ENCODE measurements at places on chromosomes 4 and X.

DNA sequence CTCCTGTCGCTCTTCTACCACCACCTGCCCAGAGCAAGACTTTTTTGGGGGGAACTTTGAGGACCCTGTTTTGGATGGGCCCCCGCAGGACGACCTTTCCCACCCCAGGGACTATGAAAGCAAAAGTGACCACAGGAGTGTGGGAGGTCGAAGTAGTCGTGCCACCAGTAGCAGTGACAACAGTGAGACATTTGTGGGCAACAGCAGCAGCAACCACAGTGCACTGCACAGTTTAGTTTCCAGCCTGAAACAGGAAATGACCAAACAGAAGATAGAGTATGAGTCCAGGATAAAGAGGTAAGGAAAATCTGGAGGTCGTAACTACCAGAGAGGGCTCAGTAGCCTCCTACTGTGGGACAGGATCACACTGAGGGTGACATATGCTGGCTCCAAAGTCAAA lies 364.5 kb downstream of the MAPK10 start:
- H3K4me1 ChIP-seq = no peaks in the 10 kb centered on the region
- no peak overlapping the region for H3K27ac ChIP-seq
- no peak for DNase-seq
- no peaks in the 10 kb centered on the region for H3K36me3 ChIP-seq

GRCh38 chrX:96776966-96777365 lies 92.3 kb downstream of the DIAPH2 start:
- H3K27me3 ChIP-seq = no peaks in the 10 kb centered on the region
- H3K36me3 ChIP-seq = no peaks in the 10 kb centered on the region
- no peak overlapping the region for H3K27ac ChIP-seq
- H3K4me3 ChIP-seq = no peak overlapping the region
- no peaks in the 10 kb centered on the region for H3K4me1 ChIP-seq

DNA sequence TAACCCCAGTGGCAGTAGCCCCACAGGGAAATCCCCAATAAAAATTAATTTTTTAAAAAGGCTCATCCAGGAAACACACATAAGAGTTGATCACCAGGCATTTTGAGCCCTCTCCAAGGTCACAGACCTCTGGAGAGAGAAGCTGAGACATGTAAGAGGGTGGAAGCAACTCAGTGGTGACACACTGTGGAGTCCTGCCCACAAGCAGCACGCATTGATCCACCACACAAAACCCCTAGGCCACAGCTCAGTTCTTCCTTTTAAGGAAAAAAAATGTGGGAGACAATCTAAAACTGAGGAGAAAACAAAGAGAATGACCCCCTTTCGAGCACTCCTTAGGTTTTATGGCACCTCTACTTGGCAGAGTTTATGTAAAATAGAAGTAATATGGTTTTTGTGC lies 71.7 kb upstream of the S100G start:
- H3K4me1 ChIP-seq = no peaks in the 10 kb centered on the region
- H3K27me3 ChIP-seq = no peaks in the 10 kb centered on the region
- DNase-seq = no peak
- H3K36me3 ChIP-seq = no peaks in the 10 kb centered on the region

DNA sequence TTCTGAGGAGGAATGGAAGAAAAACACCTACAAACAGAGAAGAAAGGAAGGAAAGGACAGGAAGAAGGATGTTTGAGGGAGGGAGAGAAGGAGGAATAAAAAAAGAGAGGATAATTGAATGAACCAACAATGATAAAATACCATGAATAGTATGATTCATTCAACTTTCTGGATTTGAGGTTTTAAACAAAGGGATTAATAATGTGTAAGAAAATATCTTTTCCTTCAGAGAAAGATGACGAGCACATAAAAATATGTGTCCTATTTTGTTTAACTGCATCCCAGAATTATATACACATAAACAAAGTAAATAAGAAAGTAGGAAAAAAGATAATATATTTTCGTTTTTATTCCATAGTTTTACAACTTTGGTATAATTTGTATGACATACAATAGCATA lies 1380.4 kb downstream of the STIM2 start:
- H3K4me3 ChIP-seq = no peak overlapping the region
- DNase-seq = no peak
- H3K36me3 ChIP-seq = no peaks in the 10 kb centered on the region
- H3K4me1 ChIP-seq = no peaks in the 10 kb centered on the region

GRCh38 chrX:118652717-118653116 lies 74.7 kb upstream of the IL13RA1 start:
- H3K4me3 ChIP-seq = no peak overlapping the region
- H3K27ac ChIP-seq = no peak overlapping the region
- no peak for DNase-seq
- peaks cover 13% of the 10 kb centered on the region for H3K27me3 ChIP-seq
- H3K36me3 ChIP-seq = no peaks in the 10 kb centered on the region

DNA sequence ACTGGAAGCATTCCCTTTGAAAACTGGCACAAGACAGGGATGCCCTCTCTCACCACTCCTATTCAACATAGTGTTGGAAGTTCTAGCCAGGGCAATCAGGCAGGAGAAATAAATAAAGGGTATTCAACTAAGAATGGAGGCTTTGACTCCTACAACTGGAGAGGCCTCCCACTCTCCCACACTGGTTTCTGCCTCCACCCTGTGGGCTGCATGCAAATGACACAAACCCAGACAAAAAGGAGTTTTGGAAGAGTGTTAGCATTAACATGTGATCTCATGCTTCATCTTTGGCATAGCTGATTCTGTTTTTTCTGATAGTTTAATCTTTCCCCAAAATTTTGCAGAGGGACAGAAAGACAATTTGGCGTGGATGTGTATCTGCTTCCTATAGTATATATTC lies 80.8 kb upstream of the IQCM start:
- H3K36me3 ChIP-seq = no peaks in the 10 kb centered on the region
- no peaks in the 10 kb centered on the region for H3K4me1 ChIP-seq
- H3K4me3 ChIP-seq = no peak overlapping the region

DNA sequence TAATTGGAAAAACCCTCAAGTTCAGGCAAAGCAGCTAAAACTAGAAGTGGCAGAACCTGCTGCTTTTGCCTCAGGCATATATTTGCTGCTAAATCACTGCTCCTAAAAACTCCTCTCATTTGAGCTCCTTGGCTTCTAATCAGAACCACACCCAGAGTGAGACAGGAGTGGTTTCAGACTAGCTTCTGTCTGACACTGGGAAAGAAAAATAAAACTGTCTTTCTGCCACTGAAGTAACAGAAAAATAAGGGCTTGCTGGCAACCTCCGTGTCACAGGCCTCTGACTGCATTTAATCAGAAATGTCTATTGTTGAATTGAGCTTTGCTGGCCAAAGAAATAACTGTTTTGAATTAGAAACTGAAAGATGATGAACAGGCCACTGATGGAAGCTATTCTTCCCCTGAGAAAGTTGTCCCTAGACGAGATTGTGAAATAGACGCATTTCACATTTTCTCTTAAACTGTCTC lies 52.1 kb upstream of the RAP2C start:
- DNase-seq = no peak
- H3K27ac ChIP-seq = peak overlapping the region; percentile 51
- no peaks in the 10 kb centered on the region for H3K36me3 ChIP-seq
- no peak overlapping the region for H3K4me3 ChIP-seq
- H3K27me3 ChIP-seq = peaks cover 10% of the 10 kb centered on the region

DNA sequence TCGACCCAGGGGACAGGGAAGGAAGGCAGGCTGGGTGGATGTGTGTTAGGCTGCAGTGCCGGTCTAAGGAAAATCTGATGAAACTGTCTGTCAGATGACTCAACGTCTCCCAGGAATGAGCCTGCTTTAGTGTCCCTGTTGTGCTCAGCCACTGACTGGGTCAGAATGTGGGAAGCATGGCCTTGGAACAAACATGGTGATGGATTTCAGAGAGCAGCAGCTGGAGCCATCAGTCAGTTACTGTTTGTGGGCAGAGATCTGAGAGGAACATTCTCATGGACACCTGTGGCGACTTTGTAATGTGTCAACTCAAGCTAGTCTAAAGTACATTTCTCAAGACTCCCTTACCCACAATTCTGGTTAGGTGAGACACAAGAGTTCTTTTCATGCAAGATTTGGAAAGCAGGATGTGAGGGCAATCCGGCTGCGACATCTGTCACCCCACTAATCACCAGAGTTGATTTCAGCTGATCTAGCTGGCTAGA lies 63.2 kb downstream of the ANAPC10 start:
- H3K36me3 ChIP-seq = no peaks in the 10 kb centered on the region
- no peak overlapping the region for H3K4me3 ChIP-seq
- no peak for DNase-seq
- H3K27ac ChIP-seq = no peak overlapping the region
- no peaks in the 10 kb centered on the region for H3K27me3 ChIP-seq

- H3K27me3 ChIP-seq = no peaks in the 10 kb centered on the region
- no peak for DNase-seq
- no peaks in the 10 kb centered on the region for H3K4me1 ChIP-seq
- H3K36me3 ChIP-seq = no peaks in the 10 kb centered on the region
- no peak overlapping the region for H3K27ac ChIP-seq
These were observed 344.5 kb upstream of the NR3C2 start for GRCh38 chr4:148786699-148787098.

DNA sequence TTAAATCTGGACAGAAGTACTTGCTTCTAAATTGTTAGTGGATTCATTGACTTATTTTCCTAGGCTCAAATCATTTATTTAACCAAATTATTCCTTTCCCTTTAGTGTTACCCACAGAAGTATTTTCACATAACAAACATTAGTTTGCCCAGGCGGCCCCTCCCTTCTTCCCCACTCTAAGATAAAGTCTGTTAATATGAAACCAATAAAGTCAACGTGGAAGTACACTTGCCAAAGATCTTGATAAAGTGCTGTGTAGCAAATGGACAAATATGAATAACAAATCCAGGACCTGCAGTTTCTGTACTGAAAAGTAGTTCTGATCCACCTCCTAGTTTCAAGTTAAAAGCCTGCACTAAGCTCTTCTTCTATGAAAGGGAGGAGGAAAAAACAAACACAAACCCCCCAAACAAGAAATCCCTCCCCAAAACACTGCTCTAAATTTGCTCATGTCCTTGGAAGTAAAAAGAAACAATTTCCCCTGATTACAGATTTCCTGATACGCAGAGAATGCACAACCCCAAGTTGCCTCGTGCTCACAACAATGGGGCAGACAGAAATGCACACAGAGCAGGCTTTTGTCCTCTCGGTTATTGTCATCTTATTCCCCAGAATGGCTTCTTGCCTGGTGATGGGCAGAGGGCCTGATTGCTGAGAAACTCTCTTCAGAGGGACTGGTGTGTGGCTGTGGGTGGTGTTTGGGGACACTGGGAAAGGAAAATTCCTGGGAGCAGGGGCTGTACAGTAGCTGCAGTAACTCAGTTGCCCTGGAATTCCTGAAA lies 23.2 kb downstream of the TMSB4X start:
- no peaks in the 10 kb centered on the region for H3K36me3 ChIP-seq
- H3K4me3 ChIP-seq = no peak overlapping the region
- no peak for DNase-seq
- peak overlapping the region; percentile 22 for H3K27ac ChIP-seq
- H3K27me3 ChIP-seq = peaks cover 23% of the 10 kb centered on the region
- H3K4me1 ChIP-seq = no peaks in the 10 kb centered on the region

DNA sequence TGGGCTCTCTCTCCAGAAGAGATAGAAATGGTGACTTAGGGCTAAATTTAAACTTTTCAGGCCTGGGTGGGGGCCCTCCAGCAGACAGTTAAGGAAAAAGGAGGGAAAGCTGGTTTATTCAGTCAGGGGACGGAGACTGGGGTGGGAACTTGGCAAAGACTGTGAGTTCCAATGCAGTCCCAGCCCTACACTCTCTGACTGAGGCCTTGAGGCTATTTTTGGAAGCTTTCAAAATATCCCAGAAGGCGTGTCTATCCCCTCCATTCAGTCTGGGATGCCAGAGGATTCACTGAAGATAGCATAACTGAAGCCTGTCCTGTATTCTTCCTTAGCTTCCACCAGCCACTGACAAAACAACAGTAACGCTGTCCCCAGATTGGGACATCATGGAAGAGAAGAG lies 32.1 kb upstream of the MSN start:
- H3K27ac ChIP-seq = peak overlapping the region; percentile 43
- no peak for DNase-seq
- no peaks in the 10 kb centered on the region for H3K4me1 ChIP-seq
- no peaks in the 10 kb centered on the region for H3K36me3 ChIP-seq

DNA sequence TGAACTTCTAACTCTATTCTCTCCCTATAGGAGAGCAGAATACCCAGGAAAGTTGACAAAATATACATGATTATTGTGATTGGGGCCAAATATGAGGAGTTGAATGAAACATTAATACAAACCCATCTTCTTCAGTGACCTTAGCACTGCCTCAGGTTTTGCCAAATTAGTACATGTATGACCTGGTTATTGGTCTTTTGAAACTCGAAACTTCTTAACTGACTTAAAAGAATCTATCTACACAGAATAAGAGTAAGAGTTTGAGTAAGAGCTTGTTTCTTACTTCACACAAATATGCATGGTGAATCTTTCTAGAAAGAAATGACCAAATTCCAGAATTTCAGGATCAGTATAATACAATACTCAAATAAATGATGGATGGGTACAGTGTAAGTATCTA lies 213.0 kb upstream of the GK2 start:
- no peaks in the 10 kb centered on the region for H3K4me1 ChIP-seq
- no peaks in the 10 kb centered on the region for H3K27me3 ChIP-seq
- H3K27ac ChIP-seq = no peak overlapping the region
- no peak overlapping the region for H3K4me3 ChIP-seq
- DNase-seq = no peak

DNA sequence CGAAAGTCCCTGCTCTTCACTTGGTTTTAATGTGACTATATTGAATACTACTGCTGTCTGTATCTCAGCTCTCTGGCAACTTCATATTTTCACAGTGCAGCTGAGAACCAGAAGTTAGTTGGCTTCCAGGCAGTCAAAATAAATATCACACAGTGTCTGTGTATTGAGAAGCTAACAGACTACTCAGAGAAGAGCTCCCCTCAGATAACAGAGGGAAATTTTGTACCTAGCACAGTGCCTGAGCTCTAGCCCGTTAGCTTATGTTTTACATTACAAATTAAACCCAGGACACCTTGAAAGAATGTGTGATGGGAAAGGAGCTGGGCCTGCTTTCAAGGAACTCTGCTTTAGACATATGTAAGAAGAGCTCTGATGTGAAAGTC lies 22.7 kb downstream of the JADE1 start:
- peaks cover 11% of the 10 kb centered on the region for H3K4me1 ChIP-seq
- H3K4me3 ChIP-seq = no peak overlapping the region
- H3K27me3 ChIP-seq = no peaks in the 10 kb centered on the region
- no peak for DNase-seq

DNA sequence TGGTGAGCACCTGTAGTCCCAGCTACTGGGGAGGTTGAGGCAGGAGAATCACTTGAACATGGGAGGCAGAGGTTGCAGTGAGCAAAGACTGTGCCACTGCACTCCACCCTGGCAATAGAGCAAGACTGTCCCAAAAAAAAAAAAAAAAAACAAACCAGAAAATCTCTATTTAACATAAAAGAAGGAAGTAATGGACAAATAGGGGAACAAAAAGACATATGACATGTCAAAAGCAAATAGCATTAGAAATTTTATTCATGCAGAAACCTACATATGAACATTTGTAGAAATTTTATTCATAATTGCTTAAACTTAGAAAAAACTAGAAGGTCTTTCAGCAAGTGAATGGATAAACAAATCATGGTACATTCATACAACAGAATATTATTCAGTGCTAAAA lies 97.1 kb upstream of the SH3RF1 start:
- H3K27me3 ChIP-seq = no peaks in the 10 kb centered on the region
- H3K4me1 ChIP-seq = no peaks in the 10 kb centered on the region
- no peak for DNase-seq

GRCh38 chr4:35700663-35701062 lies 543.7 kb downstream of the ARAP2 start:
- no peak overlapping the region for H3K4me3 ChIP-seq
- H3K4me1 ChIP-seq = no peaks in the 10 kb centered on the region
- H3K27ac ChIP-seq = no peak overlapping the region
- no peaks in the 10 kb centered on the region for H3K27me3 ChIP-seq
- H3K36me3 ChIP-seq = no peaks in the 10 kb centered on the region

GRCh38 chr4:27844376-27844775 lies 983.7 kb downstream of the STIM2 start:
- no peaks in the 10 kb centered on the region for H3K4me1 ChIP-seq
- no peaks in the 10 kb centered on the region for H3K27me3 ChIP-seq
- no peak for DNase-seq
- no peak overlapping the region for H3K4me3 ChIP-seq
